Cardiac muscle cell (in vitro differentiated cells and primary cell): ENCODE measurements at places on chromosomes 16 and 17. TPM values are rescaled to one million over a fixed set of nuclear protein-coding genes. Genes with fewer than 3 reads are reported as not detected.

- peak overlapping the region; percentile 98 for H3K27ac ChIP-seq
- H3K27me3 ChIP-seq, result no peaks in the 10 kb centered on the region
- H3K4me1 ChIP-seq, result peaks cover 78% of the 10 kb centered on the region
- peak; percentile 29 for DNase-seq
Measured at GRCh38 chr17:49015924-49016774, 19.0 kb downstream of the IGF2BP1 start.

DNA sequence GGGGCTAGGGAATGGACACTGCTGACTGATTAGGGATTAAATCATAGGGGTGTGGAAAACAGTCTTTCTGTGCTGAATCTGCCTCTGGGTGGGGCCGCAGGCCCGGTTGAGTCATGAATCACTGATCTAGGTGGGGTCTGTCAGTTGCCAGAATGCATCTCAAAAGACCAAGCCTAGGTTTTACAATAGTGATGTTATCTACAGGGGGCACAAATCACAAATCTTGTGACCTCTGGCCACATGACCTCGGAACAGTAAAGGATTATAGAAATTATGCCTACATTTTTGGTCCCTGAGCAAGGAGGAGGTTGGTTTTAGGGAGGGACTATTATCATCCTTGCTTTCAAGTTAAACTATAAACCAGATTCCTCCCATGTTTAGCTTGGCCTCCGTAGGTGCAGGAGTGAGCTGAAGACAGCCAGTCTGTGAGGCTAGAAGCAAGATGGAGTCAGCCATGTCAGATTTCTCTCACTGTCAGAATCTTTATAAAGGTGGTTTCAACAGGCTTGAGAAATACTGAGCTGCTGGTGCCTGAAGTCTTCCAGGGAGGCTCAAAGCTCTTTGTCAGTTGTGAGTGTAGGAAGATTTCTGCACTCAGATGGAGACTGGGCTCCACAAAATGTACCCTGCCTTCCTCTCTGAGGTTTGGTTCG is 12.9 kb downstream of the GNGT2 start:
- H3K27me3 ChIP-seq, result no peaks in the 10 kb centered on the region
- H3K27ac ChIP-seq, result no peak overlapping the region
- DNase-seq, result no peak

- H3K36me3 ChIP-seq, result peaks cover 11% of the 10 kb centered on the region
- H3K4me1 ChIP-seq, result no peaks in the 10 kb centered on the region
- H3K4me3 ChIP-seq, result no peak overlapping the region
- H3K27me3 ChIP-seq, result peaks cover 39% of the 10 kb centered on the region
- DNase-seq, result no peak
- no peak overlapping the region for H3K27ac ChIP-seq
Measured at GRCh38 chr16:31200821-31201568, 1.6 kb downstream of the PYCARD start.

GRCh38 chr17:17696085-17696484 is 14.8 kb downstream of the RAI1 start:
- no peak for DNase-seq
- no peaks in the 10 kb centered on the region for H3K36me3 ChIP-seq
- peaks cover 33% of the 10 kb centered on the region for H3K4me1 ChIP-seq
- no peak overlapping the region for H3K27ac ChIP-seq

DNA sequence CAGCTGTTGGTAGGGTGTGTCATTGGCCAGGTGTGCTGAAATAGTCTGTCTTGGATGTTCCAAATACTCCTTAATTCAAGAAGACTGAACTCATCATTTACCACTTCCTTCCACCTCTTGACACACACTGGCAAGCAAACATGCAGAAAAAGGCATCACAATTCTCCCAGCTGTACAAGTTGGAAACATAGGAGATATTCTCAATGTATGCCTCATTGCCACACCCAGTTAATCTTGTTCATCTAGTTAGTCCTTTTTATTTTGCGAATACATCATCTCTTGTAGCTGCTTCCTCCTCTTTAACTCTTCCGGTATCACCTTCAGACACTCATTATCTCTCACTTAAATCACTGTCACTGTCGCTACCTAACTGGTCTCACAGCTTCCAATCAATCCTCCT is 75.1 kb upstream of the GOT2 start:
- no peak overlapping the region for H3K4me3 ChIP-seq
- no peak overlapping the region for H3K27ac ChIP-seq
- no peaks in the 10 kb centered on the region for H3K36me3 ChIP-seq
- no peaks in the 10 kb centered on the region for H3K27me3 ChIP-seq

- peak overlapping the region; percentile 67 for H3K4me3 ChIP-seq
- H3K27me3 ChIP-seq, result no peaks in the 10 kb centered on the region
- H3K27ac ChIP-seq, result no peak overlapping the region
- no peaks in the 10 kb centered on the region for H3K36me3 ChIP-seq
Measured at GRCh38 chr16:28554634-28555423, 1.1 kb downstream of the SGF29 start.

DNA sequence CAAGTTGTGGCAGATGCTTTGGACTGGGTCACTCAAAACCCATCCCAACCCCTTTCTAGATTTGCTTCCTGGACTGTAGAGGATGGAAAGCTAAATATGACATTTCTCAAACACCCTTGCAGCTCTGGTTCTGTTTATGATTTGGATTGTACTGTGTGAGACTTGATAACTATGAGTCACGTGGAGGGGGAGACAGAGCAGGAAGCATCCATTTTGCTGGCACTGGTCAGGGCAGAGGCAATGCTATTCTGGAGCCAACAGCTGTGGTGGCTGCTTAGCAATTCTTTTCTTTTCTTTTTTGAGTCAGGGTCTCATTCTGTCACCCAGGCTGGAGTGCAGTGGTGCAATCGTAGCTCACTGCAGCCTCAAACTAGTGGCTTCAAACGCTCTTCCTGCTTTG is 13.6 kb upstream of the TERF2 start:
- no peak for DNase-seq
- H3K36me3 ChIP-seq, result no peaks in the 10 kb centered on the region

DNA sequence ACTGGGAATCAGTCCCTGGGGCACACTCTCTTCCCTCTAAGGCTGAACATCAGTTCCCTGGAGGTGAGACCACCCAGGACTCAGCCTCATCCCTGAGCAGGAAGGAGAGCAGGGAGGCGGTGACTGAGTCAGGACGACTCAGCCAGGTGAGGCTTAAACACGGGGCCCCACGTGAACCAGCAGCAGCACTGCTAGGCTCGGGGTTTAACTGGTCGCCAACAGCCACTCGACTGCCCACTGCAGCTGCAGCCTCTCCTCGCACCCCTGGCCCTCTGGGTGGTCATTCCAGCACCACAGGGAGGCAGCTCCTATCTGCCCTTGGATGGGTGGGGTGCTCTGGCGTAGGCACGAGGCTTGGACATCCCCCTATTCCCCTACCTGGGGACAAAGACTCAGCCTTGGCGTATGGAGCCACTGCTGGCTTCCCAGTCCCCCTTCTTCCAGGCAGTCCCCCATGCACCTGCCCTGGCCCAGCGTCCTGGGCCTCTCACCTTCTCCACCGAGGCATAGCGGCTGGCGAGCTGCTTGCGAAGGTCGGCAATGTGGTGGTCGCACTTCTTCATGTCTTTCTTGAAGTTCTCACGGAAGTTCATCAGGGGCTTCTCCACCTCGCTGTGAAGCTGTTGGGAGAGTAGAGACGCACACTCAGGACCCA is 21.2 kb upstream of the RCVRN start:
- H3K27me3 ChIP-seq, result no peaks in the 10 kb centered on the region
- no peak overlapping the region for H3K4me3 ChIP-seq
- H3K27ac ChIP-seq, result no peak overlapping the region
- no peaks in the 10 kb centered on the region for H3K36me3 ChIP-seq

GRCh38 chr16:79047337-79047736 is 553.2 kb downstream of the MAF start:
- DNase-seq, result no peak
- no peaks in the 10 kb centered on the region for H3K36me3 ChIP-seq
- H3K27me3 ChIP-seq, result no peaks in the 10 kb centered on the region
- no peak overlapping the region for H3K4me3 ChIP-seq
- no peaks in the 10 kb centered on the region for H3K4me1 ChIP-seq

- H3K27ac ChIP-seq, result no peak overlapping the region
- no peaks in the 10 kb centered on the region for H3K36me3 ChIP-seq
- H3K27me3 ChIP-seq, result no peaks in the 10 kb centered on the region
- H3K4me3 ChIP-seq, result no peak overlapping the region
- DNase-seq, result no peak
Measured at GRCh38 chr17:3900646-3901045, 7.8 kb upstream of the CAMKK1 start.

DNA sequence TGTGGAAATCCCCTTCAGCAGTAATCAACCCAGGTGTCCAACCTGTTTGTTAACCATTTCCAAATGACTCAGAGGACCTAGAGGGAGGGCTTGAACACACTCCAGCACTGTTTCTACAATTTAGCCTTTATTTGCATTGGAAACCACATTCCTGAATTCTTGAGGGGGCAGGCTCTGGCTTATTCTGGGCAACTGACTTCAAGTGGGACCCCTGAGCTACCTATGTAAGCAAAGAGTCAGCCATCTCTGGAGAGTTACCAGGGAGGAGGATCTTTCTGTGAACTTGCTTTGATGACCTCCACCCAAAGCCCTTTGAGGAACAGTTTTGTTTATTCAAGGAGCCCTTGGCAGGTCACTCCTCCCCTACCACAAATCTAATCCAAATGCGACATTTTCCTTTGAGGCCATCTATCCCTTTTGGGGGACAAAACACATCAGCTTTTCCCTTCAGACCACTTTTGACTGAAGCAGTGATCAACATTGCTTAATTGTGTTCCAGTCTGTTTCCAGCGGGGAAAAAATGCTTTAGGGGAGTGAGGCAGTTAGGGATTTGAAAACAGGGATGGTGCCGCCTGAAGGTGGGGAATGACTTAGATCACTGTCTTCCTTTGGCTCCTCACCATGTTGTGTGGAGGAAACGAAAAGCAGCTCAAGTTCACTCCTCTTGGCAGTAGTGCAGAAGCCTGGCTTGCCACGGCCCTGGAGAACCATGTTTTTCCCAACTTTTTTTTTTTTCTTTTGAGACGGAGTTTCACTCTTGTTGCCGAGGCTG is 46.2 kb downstream of the TUBD1 start:
- no peak for DNase-seq
- no peaks in the 10 kb centered on the region for H3K27me3 ChIP-seq
- H3K4me3 ChIP-seq, result no peak overlapping the region
- peak overlapping the region; percentile 83 for H3K27ac ChIP-seq
- no peaks in the 10 kb centered on the region for H3K36me3 ChIP-seq

The QRICH2 gene
- 6.4 and 6.8 TPM in 2 replicates for total RNA-seq

The KRTAP9-6 gene
- not detected in 2 replicates for total RNA-seq

The GCGR gene
- 0.15 TPM in 1 of 2 replicates, not detected in the other for total RNA-seq
